Fibroblast of skin of left biceps (primary cell): ENCODE measurements at places on chromosomes 13 and 19.

GRCh38 chr13:97279913-97280312 is 57.8 kb downstream of the MBNL2 start:
- no peak for DNase-seq

DNA sequence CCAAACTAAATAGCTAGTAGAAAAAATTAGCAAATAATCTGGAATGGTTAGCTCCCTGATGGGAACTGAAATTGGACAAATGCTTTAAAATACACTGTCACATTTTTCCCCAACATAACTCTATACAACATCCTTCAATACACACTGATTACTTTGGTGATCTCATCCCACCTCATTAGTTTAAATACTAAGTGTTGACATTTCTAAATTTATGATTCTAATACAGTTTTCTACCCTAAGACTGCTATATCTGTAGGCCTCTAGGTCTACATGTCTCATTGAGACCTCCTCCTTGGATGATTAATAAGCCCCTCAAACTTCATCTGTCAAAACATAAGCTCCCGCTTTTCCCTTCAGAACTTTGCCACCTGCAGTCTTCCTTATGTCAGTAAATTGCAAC is 80.7 kb upstream of the SLITRK5 start:
- no peak for DNase-seq

DNA sequence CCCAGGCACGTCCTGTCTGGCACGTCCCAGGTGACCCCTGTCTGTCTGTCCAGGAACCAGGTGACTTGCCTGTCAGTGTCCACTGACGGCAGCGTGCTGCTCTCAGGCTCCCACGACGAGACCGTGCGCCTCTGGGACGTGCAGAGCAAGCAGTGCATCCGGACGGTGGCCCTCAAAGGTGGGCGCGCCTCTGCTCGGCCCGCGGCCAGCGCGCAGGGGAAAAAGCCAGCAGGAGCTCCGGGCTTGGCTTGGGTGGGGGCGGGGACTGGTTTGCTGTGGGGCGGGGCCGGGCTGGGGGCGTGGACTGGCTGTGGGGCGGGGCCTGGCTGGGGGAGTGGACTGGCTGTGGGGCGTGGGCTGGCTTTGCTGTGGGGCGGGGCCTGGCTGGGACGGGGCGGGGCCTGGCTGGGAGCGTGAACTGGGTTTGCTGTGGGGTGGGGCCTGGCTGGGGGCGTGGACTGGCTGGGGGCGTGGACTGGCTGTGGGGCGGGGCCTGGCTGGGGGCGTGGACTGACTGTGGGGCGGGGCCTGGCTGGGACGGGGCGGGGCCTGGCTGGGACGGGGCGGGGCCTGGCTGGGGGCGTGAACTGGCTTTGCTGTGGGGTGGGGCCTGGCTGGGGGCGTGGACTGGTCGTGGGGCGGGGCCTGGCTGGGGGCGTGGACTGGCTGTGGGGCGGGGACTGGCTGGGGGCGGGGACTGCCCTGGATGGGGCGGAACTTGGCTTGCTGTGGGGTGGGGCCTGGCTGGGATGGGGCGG is 7.2 kb downstream of the WDR18 start:
- no peak for DNase-seq

GRCh38 chr19:38304352-38304865 is 358 bp downstream of the C19orf33 start:
- DNase-seq = no peak

GRCh38 chr19:35905178-35905727 is 2.8 kb downstream of the TYROBP start:
- no peak for DNase-seq

DNA sequence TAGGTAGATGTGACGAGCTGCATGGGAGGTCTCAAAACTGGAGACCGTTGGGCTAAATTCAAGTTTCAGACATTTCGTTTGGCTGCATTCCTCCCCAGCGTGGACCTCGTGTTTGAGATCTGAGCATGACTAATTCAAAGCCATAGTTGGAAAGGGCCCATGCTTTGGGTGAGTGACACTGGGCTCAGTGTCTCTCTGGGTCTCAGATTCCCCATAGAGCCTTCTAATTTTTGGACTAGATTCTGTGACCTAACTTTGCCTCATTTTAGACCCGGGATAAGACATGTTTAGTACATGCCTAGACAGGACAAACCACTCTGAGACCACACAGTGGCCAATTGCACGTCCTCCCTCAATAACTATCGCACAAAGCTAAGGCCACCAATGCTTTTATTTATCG is 16.6 kb downstream of the CKM start:
- DNase-seq = no peak

DNA sequence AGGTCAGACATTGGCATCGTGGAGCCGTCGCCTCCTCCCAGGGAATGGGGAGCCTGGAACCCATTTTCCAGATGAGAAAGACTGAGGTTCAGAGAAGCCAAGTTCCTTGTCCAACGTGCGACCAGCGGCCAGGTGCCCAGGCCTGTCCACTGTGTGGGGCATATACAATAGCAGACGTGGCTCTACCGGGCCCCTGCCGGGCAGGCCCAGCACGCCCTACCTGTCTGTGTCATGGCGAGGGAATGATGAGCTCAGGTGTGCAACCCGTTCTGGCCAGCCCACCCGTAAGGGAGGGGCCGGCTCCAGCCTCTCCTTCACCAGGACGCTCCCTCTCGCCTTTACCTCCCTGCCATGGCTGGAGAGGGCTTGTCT is 837 bp downstream of the GNA15 start:
- DNase-seq = no peak

DNA sequence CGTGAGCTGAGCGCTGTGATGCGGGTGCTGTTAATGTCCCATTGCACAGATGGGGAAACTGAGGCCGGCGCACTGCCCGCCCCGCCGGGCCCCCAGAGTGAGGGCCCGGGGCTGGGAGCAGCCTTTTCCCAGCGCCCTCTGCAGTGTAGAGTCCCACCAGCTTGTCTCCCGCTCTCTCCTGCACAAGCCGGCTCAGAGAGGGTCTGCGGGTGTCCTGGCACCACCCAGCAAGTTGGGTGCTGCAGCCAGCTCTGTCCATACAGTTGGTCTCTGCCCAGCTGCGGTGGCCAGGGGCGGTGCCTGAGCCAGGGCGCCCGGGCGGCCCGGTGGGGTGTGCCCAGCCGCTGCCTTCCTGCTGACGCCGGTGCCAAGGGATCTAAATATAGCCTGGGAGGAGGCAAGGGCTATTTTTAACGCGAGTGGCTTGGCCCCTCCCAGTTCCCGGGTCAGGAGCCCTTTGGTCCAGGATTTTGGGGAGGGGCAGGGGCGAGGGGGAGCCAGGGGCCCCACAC is 19.3 kb downstream of the GADD45B start:
- DNase-seq = no peak

DNA sequence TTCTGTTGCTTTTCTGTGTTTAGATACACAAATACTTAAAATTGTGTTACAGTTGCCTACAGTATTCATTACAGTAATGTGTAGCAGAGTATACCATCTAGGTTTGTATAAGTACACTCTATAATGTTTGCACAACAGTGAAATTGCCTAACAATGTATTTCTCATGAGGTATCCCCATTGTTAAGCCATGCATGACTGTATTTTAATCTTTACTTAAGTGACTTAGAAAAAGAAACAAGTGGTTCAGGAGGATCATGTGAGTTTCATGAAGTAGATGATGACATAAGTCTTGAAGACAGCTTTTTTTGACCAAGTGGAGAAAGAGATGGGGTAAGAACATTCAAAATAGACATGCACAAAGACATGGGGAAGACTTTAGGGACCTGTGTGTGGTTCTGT is 8.4 kb upstream of the KCTD4 start:
- DNase-seq = no peak

DNA sequence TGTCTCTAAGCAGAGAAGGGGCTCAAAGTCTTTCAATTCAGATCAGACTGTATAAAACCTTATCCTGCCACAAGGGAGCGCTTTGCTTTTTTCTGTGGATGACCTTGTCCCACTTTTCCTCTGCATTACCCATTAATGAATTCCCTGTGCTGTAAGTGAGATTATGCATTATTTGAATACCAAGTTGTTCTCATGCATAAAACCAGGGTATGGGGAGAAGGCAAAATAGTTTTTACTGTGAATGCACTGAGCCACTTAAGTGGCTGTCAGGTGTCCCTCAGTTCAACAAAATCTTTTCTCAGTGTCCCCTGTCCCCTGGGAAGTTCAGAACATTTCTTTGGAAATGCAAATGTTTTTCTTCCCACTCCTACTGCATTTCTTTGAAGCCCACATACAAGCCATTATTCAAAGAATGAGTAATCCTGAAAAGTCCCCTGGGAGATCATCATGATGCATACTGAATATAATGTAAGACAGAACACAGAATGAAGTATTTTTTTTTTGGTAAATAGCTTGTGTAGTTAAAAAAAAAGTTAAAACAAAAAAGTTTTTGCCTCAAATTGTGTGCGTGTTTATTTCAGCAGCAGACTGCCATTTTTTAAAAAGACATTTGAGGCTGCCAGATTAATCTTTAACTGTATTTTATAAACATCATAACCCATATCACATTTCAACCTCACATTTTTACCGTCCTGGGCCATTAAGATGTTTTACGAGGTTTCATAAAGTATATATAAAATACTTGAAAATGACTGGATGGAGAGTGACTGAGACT is 506.7 kb upstream of the PCDH9 start:
- peak; percentile 88 for DNase-seq

GRCh38 chr19:19268453-19269385 is 4.4 kb downstream of the TM6SF2 start:
- no peak for DNase-seq

DNA sequence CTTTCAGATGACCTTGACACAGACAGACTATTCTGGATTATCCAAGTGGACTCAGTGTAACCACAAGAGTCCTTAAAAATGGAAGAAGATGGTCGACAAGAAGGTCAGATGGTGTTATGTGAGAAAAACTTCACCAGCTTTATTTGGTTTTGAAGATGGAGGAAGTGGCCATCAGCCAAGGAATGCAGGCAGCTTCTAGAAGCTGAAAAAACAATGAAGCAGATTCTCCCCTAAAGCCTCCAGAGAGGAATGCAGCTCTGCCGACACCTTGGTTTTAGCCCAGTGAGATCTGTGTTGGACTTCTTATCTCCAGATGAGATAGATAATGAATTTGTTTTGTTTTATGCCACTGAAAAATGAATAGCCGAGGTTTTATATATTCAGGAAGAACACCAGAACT is 501.5 kb downstream of the DCT start:
- no peak for DNase-seq

GRCh38 chr19:49987159-49987698 is 26.3 kb upstream of the SIGLEC11 start:
- DNase-seq = peak; percentile 70

- DNase-seq = no peak
These were observed 1156.0 kb downstream of the PCDH9 start for GRCh38 chr13:66074018-66074615.

GRCh38 chr13:33186861-33187291 is 98.7 kb downstream of the STARD13 start:
- no peak for DNase-seq

GRCh38 chr13:112891477-112892401 is 77.3 kb upstream of the MCF2L start:
- no peak for DNase-seq

- DNase-seq = no peak
These were observed 1.4 kb downstream of the CLEC4G start for GRCh38 chr19:7730286-7731217.

- DNase-seq = peak; percentile 15
These were observed 43.5 kb downstream of the NEK5 start for GRCh38 chr13:52085421-52085820.

DNA sequence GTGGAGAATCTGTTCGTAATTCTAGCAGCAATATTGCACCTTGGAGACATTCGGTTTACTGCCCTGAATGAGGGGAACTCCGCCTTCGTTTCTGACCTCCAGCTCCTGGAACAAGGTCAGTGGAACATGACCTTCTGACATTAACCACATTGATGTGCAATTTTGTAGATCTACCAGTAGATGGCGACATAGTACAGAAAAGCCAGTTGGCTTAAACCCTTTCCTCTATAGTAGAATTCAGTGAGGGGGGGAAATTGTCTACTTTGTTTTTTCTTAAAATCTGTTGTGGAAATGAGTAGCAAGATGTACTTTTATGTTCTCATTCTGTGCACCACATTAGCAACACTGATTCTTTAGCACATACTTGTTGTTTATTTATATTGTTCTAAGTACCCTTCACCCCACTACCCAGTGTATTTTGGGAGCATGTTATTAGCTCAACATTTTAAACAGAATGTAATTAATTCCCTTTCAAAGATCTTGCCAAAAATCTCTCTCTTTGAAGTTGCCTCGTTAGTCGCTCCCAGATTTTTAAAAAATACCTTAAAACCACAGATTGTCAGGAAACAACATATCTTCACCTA is 332.2 kb downstream of the MYO16 start:
- DNase-seq = no peak

- DNase-seq = no peak
These were observed 423.3 kb downstream of the SPRY2 start for GRCh38 chr13:79917628-79918027.

DNA sequence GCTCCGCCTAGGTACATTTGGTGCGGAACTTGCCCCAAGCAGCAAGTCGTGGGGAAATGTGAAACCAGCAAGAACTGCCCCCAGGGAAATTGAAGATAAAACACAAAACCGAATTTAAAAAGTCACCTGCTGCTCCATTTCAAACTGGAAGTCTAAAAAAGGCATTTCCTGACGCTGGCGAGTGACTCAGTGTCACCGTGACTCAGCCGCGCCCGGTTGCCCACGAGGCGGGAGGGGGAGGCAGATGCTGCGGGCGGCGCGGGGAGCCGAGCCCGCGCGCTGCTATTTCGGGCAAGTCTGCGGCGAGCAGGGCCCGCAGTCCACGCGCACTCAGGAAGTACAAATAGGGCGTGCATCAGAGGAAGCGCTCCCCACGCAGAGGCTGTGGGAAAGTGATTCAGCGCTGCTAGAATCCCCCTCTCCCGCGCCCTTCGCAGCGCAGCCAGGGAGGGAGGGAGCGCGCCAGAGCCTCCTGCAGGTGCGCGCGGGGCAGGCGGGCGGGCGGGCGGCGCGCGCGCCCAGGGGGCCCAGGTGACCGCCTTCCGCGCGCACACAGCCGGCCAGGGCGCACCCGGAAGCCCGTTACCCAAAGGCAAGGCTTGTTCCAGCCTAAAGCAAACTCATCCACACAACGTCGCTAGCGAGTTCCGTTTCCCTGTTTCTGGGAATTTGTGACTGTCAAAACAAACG is 168.8 kb downstream of the COL4A1 start:
- DNase-seq = no peak

DNA sequence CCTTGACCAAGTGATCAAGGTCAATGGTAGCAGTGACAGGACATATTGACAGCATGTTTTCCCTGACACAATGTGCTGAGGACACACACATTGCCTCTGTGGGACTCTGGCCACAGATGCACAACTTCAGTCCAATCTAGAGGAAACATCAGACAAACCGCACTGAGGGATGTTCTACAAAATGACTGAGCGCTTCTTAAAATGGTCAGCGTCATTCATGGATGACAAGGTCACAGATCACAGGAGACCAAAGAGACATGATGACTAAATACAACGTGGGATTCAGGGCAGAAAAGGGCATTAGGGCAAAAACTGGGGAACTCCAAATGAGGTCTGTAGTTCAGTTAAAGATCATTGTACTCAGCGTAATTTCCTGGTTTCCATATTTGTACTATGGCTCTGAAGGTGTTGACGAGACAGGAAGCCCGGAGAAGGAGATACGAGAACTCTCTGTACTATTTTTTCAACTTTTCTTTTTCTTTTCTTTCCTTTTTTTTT is 20.6 kb downstream of the PBX4 start:
- no peak for DNase-seq

GRCh38 chr13:97422118-97423054 is 11.6 kb upstream of the RAP2A start:
- DNase-seq = no peak
